ENCODE measurements at places on chromosomes 12 and 14. TPM values are rescaled to one million over a fixed set of nuclear protein-coding genes. Genes with fewer than 3 reads are reported as not detected.

- DNase-seq = no peak
Measured at GRCh38 chr14:101704140-101704539, 57.4 kb upstream of the PPP2R5C start.

KLRC1 gene
- 1.8 TPM for total RNA-seq

GLT1D1 gene
- total RNA-seq = 5.3 TPM

- DNase-seq = peak; percentile 83
Measured at GRCh38 chr12:4269279-4269991, 4.1 kb upstream of the CCND2 start.

GRCh38 chr12:31897781-31898503, 61.3 kb upstream of the RESF1 start:
- DNase-seq = peak; percentile 55

GRCh38 chr14:101078892-101079221, 175.3 kb upstream of the RTL1 start:
- DNase-seq = no peak

TRHDE gene
- total RNA-seq = 12.5 TPM

- DNase-seq = peak; percentile 63
Measured at GRCh38 chr14:91252871-91253794, 8.6 kb upstream of the GPR68 start.

DNA sequence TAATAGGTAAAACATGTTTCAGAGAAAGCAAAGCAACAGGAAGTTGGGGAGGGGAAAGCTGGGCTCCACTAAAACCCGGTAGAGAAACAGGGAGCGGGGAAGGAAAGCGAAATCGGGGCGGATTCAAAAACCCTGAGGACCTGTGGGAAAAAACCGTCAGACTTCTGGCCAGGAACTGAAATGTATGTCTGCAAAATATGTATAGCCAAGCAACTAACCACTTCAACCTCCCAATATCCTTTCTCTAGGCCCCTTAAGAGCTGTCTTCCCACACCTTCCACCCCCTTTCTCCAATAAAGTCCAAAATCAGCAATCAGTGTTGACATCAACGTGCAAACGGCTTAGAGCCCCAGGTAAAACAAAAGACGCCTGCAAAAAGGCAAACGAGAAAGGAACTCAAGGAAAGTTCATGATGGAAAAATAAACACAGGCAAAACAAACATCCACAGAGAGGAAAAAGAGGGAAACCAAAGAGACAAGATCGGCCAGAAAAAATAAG, 32.8 kb downstream of the SIX1 start:
- DNase-seq = no peak

SIVA1 gene
- 66.3 TPM for total RNA-seq

- no peak for DNase-seq
Measured at GRCh38 chr12:74890237-74890599, 319.4 kb downstream of the KCNC2 start.

GRCh38 chr14:58066115-58066514, 85.9 kb downstream of the ARMH4 start:
- DNase-seq = no peak

DNA sequence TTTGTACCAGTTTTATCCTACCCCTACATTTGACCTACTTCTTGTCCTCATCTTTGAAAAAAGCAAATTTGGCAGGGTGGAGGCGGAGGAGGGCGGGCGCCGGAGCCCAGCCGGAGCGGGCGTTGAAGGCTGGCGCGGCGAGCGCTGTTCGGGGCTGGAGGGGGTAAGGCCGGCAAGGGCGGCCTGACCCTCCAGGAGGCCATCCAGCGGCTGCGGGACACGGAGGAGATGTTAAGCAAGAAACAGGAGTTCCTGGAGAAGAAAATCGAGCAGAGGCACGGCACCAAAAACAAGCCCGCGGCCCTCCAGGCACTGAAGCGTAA, 27.2 kb downstream of the FBXO34 start:
- DNase-seq = peak; percentile 65

PTPRR gene
- total RNA-seq = 1.4 TPM

DNA sequence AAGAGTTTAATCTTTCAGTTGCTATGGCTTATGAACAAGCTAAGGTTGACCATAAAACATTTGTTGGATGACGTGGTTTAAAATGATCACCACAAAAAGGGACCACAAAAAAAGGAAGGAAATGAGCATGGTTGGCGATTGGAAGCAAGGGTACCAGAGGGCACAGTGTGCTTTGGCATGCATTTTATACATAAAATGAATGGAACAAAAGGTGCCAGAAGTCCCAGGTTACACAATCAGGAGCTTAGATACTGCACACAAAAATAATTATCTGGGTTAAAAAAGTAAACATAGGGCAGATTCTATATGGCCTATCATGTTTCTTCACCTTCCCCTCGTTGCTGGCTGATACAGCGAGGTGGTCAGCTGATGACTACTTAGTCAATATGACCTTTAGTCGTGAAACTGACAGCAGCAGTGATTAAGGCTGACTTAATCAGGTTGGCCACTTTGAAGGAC, 50.7 kb downstream of the ZC3H14 start:
- DNase-seq = no peak

DNA sequence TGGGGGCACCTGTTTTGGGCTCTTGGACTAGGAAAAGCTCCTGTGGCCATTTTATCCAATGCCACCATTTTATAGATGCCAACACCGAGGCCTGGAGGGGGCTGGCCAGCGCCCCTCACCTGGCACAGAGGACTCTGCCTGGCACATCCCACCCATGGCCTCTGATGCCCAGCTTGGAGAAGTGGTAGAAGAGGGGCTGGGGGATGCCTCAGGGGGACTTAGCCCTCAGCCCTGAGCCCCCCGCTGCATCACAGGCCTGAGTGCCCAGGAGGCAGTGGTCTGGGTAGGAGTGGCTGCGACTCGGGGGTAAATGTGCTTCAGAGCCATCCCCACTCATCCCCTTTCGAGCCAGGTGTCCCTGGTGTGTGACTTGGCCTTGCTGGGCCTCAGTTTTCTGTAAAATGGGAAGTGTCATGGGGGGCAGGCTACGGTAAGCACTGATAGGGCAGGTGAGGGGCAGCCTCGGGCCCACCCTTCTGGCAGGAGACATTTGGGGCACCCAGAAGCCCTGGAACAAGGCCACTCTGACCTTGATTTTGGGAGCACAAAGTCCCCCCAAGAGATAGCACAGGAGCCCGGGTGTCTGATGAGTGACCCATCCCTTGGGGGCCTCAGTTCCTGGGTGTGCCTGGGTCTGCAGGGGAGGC, 22.5 kb downstream of the SH2B3 start:
- DNase-seq = no peak

- DNase-seq = no peak
Measured at GRCh38 chr12:110270125-110270962, 10.7 kb upstream of the ATP2A2 start.

DNA sequence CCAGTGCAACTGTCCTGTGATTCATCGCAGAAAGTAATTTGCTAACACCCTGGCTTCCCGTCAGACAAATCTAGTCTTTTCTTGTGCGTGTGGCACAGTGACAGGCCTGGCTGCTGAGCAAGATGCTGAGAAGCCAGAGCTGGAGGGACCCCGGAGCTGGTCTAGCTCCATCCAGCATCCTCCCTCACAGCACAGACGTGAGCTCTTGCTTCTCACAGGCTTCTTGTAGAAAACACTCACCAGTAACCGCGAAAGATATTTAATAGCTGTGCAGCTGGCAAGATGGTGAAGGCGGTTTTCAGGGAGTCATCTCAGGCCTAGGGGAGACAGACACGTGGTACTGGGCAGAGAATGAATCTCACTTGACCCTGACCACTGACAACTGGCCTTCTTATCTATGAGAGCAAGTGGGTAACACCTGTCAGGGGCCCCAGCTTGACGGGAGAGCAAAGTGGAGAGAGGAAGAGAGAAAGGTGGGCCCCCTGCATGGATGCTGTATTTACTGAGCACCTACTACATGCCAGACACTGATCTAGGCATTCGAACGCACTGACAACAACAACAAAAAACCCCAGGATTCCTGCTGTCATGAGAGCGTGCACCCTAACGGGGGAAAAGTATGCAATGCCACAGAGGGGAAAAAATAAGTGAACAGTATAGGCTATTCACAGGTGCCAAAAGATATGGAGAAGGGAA, 63.3 kb downstream of the CCDC88C start:
- no peak for DNase-seq

CCDC197 gene
- total RNA-seq = not detected

DNA sequence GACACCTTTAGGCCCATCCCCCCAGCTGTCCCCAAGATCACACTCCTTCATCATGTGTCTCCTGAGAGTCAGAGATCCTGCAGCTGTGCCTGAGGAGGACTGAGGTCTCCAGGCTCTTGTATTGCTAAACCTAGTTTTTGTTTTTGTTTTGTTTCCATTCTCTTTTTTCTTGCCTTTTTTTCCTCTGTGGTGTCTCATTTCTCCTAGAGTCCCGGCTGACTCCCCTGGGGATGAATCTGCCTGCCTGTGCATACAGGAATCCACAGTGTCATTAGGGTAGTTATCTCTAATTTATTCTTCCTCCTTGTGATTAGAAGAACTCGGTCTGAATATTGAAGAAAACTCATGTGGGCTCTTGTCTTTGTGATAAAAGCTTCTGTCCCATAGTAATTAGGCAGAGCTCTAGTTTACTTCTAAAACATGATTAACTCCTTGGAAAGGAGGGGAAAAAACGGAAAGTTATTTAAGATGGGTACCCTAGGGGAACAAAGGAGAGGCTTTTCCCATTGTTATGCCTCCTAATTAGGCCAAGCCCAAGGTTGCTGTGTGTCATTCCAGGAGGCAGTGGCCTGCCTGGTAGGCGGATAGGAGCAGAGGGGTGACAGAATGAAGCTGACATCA, 343.2 kb downstream of the ZFP36L1 start:
- DNase-seq = no peak

- DNase-seq = peak; percentile 25
Measured at GRCh38 chr14:104291123-104292000, 153.0 kb downstream of the KIF26A start.

All from lower lobe of right lung (tissue), 2 donors.